T-helper 2 cell treated with Interferon-gamma antibody and Interleukin-4, amounts not matched to agents 5 μg/mL and 100 μg/mL, for 36 hours (primary cell): ENCODE measurements at places on chromosomes 2 and 18.

DNA sequence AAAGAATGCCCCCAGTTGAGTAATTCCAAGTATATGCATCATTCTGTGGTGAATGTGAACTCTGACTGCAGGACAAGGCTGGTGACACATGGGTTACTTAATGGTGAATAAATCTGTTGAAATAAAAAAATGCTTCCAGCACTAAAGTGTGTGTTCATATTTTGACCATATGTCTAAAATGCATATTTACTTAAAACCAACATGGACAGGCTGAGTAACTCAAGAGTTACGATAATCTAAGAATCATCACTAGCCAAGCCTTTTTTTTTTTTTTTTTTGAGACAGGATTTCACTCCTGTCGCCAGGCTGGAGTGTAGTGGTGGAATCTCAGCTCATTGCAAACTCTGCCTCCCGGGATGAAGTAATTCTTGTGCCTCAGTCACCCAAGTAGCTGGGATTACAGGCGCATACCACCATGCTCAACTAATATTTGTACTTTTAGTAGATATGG, 47.1 kb upstream of the CCBE1 start:
- DNase-seq: no peak

DNA sequence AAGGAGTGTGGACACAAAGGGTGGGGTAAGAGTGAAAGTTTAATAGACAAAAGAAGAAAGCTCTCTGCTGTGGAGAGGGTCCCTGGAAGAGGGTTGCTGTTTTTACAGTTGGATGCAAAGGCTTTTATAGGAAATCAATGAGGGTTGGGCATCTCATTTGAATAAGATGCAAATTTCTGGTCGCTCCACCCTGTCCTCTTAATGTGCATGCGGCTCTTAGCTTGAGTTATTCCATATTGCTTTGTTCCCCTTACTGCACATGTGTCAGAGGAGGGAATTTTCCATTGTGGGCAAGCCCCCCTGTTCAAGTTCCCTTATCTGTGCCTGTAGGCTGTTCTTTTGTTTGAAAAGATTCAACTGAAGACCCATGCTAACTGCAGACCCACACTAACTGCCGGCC, 326.5 kb downstream of the BCL11A start:
- no peak for DNase-seq

GRCh38 chr2:205439621-205440020, 242.7 kb upstream of the NRP2 start:
- no peak for DNase-seq

- DNase-seq: no peak
Observed at GRCh38 chr2:66192888-66193287, 242.0 kb upstream of the MEIS1 start.

- no peak for DNase-seq
Observed at GRCh38 chr2:42846026-42846425, 53.6 kb upstream of the HAAO start.

DNA sequence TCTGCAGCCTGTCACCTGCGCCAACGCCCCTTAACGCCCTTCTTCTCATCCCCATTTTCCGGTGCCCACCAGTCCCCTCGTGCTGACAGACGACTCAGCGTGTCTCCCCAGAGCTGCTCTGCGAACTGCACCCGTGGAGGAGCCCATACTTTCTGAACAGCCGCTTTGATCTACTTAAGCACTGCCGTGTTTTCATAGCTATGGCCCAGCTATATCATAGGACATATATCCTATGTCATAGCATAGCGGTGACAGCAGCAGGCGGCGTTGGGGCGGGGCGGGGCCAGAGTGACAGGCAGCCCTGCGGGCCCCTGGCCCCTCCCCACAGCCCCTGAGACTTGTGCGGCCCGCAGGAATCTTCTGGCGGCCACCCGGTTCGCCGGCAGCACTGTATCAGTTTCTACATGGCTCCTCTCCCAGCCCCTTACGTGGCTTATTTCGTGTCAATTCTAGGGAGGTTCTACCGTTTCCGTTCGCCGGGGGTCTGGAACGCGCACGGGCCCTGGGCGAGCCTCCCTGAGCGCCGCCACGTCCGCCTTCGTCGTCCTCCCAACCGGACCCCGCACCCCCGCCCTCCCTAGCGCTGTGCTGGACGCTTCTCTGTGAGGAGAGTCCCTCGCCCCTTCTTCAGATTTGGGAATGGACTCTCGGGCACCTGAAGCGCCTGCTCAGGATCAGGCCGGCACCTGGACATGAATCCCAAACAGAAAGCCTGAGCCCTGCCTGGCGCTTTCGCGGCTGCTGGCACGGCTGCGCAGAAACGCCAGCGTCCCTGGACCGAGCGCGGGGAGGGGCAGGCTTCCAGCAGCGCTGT, 35.4 kb downstream of the PTPN18 start:
- peak; percentile 76 for DNase-seq

DNA sequence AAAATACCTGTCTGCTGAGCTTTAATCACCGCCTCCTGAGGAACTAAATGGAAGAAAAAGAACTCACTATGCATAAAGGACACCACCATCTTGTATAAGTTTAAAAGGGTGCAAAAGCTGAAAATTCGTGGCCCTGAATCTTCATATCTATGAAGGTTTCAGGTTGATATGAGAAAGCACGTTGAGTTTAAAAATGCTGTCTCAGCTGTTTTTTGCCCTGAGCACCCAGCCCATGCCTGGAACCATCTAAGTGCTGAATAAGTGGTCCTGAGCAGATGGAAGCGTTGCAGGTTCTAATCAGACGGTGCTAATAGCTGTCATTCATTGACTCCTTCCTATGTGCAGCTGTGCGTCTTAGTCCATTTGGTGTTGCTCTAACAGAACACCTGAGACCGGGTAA, 467.4 kb downstream of the EIPR1 start:
- no peak for DNase-seq

- DNase-seq: no peak
Observed at GRCh38 chr2:147636238-147636882, 208.5 kb upstream of the ACVR2A start.

DNA sequence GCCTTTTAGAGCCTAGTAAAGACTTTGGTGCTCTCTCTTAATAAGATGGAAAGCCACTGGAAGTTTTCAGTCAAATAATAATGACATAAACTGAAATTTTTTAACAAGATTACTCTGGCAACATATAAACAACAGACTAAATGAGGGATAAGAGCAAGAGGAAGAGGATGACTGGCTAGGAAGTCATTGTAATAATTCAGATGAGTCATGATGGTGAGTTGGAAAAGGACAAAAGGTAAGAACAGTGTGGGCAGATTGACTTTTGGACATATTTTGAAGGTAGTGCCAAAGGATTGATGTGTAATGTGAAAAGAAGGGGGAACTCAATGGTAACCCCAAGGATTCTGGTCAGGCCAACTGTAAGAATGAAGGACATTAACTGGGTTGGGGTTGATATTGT, 310.3 kb downstream of the NOL4 start:
- DNase-seq: no peak

DNA sequence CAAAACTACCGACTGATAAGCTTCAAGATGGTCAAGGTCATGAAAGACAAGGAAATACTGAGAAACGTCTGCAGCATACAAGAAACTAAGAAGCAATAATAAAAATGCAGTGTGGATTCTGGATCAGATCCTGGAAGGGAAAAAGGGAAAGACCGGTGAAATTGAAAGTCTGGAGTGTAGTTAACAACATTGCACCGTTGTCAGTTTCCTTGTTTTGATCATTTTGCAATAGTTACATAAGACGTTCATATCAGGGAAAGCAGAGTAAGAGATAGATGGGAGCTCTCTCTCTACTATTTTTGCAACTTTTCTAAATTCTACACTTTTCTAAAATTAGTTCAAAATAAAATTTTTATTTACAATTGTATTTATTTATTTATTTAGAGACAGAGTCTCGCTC, 15.0 kb upstream of the ZNF407 start:
- DNase-seq: no peak

DNA sequence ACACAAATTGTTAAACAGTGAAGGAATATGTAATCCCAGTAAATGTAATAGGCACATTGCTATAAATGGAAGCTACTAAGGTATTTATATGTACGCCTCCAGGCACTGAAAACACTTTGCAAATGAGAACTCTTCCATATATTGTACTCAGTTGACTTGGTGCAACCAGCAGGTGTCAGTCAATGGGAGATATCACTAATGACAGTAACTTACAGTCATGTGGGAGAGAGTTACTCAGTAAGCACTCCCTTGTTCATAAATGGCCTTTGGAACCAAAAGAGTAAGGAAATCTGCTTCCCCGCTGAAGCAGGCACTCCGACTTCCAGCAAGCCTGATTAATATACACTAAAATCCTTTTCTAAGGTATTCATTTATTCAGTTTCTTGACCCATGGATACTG, 5.9 kb downstream of the MDH1 start:
- DNase-seq: no peak

- no peak for DNase-seq
Observed at GRCh38 chr2:43207553-43208300, 18.7 kb downstream of the ZFP36L2 start.

DNA sequence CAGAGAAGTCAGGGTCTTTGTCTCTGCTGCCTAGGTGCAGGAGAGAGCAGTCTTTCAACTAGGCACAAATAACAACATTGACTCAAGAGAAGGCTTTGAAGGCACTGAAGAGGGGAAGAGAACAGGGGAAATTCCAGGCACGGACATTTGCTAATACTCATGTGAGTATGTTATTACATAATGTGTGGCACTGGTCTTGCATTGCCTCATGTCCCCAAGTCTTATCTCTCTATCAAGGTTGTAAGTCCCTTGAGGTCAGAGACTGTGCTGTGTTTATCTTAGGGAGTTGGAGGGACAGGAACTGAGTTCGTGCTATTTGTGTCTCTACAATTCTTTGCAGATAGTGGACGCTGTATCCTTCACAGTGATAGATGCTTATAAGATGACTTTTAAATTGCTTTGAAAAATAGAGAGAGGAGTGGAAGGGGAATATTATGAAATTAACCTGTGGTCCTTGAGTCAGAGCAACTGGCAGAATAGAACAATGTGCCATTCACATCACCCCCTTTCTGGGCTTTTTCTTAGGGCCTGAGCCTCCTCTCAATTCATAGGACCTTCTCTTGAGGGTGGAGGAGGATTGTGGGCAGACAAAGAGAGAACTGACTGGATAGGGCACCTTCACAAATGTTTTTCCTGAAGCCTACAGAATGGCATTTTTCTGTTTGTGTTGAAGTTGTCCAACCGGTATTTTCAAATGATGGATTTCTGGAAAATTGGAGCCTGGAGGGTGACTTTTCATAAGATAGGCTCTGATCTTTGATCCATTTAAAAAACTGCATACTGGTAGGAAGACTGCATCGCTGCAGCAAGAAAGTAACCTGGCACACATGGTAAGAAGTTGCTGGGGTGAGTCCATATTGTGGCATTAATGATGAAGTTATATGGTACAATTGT, 96.6 kb upstream of the CXCR4 start:
- no peak for DNase-seq

GRCh38 chr2:72130659-72131360, 16.9 kb downstream of the CYP26B1 start:
- DNase-seq: no peak

DNA sequence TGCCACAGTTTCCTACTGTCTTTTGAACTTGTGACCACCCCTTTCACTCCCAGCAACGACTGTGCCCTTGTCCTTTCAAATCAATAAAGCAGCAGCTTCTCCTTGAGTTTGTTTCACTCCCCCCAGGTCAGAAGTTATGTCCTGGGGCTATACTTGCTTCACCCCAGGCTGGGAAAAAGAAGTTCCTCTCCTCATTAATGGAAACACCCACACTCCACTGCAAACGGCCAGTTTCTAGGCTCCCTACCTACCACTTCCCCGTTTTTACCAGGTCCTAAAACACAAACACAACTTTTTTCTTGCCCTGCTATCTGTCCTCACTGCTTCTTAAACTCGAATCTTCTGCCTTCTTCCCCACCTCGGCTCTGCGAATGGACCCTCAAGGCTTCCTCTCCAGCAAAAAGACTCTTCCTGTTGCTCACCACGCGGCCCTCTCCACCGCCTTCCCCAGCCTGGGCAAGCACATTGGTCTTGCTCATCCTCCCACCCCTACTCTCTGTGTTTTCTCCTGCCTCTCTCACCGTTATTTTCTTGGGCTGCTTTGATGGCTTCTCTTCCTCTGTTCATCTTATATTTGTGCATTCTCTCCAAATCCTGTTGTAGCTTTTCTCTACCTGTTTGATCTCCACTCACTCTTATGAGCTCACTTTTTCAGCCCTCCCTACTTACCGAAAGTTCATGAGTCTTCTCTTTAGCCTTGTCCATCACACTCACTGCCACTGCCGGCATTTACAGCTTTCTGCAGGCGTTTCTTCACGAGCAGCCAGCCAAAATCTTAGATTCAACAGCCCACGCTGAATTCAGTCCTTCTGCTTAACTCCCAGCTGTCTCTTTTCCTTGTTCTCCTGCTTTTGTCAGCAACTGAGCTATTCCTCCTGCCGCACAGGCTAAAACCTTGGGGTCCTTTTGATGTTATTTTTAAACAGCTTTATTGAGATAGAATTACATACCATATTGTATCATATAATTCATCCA, 7.0 kb upstream of the SP5 start:
- DNase-seq: no peak

GRCh38 chr2:120305296-120305695, 40.6 kb upstream of the INHBB start:
- DNase-seq: no peak
